ENCODE measurements at places on chromosomes 6 and 20. TPM values are rescaled to one million over a fixed set of nuclear protein-coding genes. Genes with fewer than 3 reads are reported as not detected.

DNA sequence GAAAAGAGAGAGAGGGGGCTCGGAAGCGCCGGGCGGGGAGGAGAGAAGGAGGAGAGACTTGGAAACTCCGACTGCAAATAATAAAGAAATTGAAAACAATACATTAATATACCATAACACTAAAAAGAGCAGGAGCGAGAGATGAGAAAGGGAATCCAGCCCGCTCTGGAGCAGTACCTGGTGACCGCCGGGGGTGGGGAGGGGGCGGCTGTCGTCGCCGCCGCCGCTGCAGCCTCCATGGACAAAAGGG is 338 bp downstream of the E2F3 start:
- DNase-seq: peak; percentile 71
- peaks cover 7% of the 10 kb centered on the region for H3K4me1 ChIP-seq
- H3K36me3 ChIP-seq: peaks cover 4% of the 10 kb centered on the region
- H3K27ac ChIP-seq: peak overlapping the region; percentile 56
- H3K27me3 ChIP-seq: no peaks in the 10 kb centered on the region
- H3K4me3 ChIP-seq: peak overlapping the region; percentile 69

DNA sequence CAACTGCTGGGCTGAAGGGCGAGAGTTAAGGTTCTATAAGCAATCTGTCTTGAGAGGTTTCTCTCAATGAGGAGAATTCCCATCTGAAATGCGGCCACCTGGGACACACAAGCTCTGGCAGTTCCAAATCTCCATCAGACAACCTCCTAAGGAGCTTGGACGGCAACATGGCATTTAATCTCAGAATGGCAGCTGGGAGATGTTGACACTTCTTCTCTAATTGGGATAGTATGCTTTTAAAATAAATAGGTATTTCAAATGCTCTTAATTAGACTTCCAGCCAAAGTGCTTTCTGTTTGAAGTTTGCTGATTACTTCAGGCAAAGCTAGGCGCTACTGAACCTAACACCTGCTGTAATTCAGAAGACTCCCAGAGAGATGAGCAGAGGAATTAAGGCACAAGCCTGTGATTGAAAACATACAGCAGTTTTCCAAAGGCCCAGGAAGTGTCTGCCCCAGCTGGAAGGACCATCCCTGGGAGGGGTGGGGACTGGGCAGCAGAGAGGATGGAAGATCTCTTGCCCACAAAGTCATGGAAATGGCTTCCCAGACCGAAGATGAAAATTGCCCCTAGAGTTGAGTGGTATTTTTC is 59.1 kb upstream of the KCNK16 start:
- no peak overlapping the region for H3K4me3 ChIP-seq
- no peaks in the 10 kb centered on the region for H3K27me3 ChIP-seq
- no peaks in the 10 kb centered on the region for H3K4me1 ChIP-seq
- no peaks in the 10 kb centered on the region for H3K36me3 ChIP-seq
- DNase-seq: no peak

DNA sequence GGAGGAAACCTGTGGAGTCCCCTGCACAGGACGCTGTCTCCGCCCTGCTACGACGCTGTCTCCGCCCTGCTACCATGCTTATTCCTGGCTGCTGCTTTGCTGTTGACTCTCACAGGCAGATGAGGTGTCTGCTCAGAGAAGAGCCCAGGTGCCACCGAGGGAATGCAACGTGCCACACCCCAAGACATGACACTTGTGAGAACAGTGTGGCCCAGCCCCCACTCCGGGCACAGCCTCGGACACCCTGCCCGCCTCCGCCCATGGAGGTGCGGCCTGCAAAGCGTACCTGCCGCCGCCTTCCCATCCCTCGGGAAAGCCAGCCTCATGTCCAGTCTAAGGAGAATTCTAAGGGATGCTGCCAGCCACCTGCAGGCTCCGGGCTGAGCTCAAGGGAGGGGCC is 15.6 kb upstream of the MRGBP start:
- H3K27ac ChIP-seq: no peak overlapping the region
- H3K4me1 ChIP-seq: peaks cover 5% of the 10 kb centered on the region
- H3K4me3 ChIP-seq: no peak overlapping the region
- no peaks in the 10 kb centered on the region for H3K36me3 ChIP-seq
- no peak for DNase-seq

Gene RBBP8NL
- not detected for total RNA-seq

Gene PHACTR2
- 160 TPM for total RNA-seq

- no peaks in the 10 kb centered on the region for H3K36me3 ChIP-seq
- peaks cover 13% of the 10 kb centered on the region for H3K4me1 ChIP-seq
- H3K27ac ChIP-seq: no peak overlapping the region
- H3K27me3 ChIP-seq: no peaks in the 10 kb centered on the region
- H3K4me3 ChIP-seq: no peak overlapping the region
- no peak for DNase-seq
Observed at GRCh38 chr6:43435682-43436437, 8.5 kb downstream of the ABCC10 start.

Gene CGA
- total RNA-seq: not detected

DNA sequence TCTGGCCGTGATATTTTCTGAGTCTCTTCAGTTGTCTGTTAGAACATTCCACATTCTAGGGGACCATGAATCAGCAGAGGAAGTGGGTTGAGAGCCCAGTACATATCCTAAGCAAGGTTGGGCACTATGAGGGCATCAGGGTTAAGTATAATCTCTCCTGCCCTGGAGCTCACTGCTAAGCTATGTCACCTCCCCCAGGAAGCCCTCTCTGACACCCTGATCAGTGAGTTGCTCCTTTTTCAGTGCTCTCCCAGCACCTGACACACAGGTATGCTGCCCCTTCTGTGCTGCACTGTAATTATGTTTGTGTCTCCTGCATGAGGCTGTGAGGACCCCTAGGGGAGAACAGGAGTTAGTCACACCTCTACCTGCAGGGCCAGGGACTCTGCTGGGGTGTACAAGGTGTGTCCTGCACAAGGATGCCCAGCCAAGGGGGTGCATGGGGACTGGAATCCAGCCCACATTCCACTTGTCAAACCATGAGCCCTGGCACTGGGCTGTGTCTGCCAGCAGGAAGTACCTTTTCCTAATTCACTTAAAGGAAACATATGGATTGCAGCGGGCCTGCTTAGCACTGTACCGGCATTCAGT is 3.9 kb downstream of the RAB44 start:
- DNase-seq: no peak
- H3K27me3 ChIP-seq: no peaks in the 10 kb centered on the region
- no peak overlapping the region for H3K27ac ChIP-seq
- no peaks in the 10 kb centered on the region for H3K36me3 ChIP-seq
- H3K4me3 ChIP-seq: no peak overlapping the region
- no peaks in the 10 kb centered on the region for H3K4me1 ChIP-seq

Data from endothelial cell of umbilical vein (primary cell).